Activated CD4-positive, alpha-beta T cell treated with anti-CD3 and anti-CD28 coated beads, Interleukin-10, Interleukin-2, amounts not matched to agents 100 ng/mL and 50 ng/mL, durations not matched to agents 16 hours and 8 hours (primary cell): ENCODE measurements at places on chromosomes 6 and 20.

- DNase-seq, result no peak
These were observed 61.4 kb upstream of the UFL1 start for GRCh38 chr6:96460052-96460700.

DNA sequence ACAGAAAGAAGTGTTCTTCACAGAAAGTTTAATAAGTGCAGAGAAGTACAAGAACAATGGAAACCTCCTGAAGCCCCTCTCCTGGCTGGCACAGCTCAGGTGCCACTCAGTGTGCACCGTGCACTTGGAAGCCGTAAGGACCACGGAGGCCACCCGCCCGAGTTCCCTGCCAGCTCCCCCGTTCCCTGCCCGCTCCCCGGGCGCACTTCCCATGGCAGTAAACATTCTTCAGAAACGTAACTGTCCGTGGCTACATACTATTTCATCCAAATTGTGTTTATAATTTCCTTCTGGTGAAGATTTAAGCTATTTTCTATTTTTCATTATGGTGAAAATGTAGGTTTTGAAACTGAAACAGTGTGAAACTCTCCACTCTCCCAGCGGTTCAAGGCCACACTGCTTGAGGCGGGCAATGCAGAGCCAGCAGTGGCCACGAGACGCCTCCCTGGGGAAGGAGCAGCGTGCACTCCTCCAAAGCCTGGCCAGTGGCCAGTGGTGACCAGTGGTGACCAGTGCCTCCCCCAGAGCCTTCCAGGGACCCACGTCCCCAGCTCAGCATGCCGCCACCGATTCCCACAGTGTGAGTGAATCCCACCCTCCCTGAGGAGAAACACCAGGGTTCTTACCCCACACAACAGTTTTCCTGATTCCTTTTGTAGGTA lies 46.4 kb downstream of the TAF4 start:
- no peak for DNase-seq

GRCh38 chr6:20698675-20699074 lies 164.4 kb downstream of the CDKAL1 start:
- no peak for DNase-seq

DNA sequence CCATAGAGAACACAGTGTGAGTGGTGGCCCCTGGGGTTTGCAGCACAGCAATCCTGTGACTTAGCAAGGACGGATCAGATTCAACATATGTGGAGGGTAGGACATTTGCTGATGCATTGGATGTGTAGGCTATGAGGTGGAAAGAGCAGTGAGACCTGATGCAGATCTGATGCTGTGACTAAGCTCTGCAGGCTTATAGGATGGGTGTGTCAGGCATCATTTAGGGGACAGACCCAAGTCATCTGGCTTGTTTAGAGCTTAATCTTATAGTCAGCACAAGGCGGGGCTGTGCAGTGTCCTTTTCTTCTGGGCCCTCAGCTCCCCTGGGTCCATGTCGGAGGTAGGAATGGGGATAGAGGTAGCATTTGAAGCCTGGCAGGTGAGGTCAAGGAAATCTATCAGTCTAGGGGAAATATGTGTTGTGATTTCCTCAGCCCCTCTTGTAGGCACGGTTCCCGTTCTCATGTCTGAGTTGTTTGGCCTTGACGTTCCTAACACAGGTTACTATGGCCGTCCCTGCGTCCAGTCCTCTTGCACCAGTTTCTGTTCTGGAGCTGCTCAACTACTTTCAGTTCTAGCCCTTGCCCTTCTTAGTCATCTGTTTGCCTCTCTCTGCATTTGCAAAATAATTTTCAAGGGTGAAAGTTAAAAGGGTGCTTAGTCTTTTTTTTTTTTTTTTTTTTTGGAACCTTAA lies 15.6 kb upstream of the MAPRE1 start:
- DNase-seq, result no peak

GRCh38 chr6:105019285-105019684 lies 62.4 kb downstream of the LIN28B start:
- no peak for DNase-seq

DNA sequence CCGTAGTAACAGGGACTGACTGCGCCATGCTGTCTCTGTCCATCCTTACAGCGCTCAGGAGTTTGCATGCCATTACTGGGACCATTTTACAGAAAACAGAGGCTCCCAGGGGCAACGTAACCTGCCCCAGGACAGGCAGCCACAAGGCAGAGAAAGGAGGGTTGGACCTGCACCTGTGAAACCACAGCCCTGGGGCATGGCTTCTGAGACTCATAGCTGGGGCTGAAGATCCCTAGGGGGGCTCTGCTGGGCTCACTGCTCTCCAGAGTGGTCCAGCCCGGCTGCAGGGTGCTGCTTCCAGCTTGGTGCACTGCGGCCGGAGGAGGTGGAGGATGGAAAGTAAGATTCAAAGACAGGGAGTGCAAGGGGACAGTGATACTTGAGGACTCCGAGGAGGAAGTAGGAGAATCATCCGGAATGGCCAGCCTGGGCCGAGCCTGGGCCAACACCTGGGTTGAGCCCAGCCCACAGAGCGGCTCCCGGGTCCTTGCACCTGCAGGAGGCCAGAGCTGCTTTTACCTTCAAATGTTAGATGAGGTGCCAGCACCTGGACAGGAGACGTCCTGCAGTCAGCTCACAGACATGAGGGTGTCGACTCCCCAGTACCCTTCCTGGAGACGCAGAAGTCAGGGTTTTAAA lies 183.2 kb downstream of the CDH4 start:
- no peak for DNase-seq

DNA sequence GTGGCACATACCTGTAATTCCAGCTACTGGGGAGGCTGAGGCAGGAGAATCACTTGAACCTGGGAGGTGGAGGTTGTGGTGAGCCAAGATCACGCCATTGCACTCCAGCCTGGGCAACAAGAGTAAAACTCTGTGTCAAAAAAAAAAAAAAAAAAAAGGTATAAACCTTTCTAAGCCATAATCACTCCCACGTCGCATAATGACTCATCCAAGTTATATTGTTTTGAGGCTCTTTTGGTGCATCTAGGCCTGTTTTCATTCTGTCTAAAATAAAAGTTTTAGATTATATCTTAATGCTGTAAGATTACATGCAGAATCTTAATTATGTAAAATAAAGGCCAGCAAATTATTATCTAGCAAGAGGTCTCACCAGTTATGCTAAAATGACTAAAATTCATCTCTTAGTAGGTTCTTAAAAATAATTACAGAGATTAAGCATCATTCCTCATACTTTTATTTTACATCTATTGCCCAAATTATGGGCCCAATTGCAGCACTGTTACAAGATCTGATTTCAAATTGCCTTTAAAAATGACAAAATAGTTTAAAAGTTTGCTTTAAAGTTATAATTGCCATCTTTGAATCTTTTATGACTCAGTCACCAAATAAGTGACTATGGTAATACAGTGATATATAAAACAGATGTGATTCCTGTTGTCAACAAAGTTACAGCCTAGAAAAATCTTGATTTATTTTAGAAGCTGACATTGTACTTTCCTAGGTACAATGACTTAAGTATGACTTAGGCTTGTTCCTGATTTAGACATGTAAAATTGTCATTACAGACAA lies 10.4 kb upstream of the SUMO4 start:
- no peak for DNase-seq

GRCh38 chr6:148835920-148836441 lies 89.2 kb downstream of the UST start:
- peak; percentile 78 for DNase-seq

GRCh38 chr20:38473367-38473795 lies 738 bp downstream of the RALGAPB start:
- no peak for DNase-seq

DNA sequence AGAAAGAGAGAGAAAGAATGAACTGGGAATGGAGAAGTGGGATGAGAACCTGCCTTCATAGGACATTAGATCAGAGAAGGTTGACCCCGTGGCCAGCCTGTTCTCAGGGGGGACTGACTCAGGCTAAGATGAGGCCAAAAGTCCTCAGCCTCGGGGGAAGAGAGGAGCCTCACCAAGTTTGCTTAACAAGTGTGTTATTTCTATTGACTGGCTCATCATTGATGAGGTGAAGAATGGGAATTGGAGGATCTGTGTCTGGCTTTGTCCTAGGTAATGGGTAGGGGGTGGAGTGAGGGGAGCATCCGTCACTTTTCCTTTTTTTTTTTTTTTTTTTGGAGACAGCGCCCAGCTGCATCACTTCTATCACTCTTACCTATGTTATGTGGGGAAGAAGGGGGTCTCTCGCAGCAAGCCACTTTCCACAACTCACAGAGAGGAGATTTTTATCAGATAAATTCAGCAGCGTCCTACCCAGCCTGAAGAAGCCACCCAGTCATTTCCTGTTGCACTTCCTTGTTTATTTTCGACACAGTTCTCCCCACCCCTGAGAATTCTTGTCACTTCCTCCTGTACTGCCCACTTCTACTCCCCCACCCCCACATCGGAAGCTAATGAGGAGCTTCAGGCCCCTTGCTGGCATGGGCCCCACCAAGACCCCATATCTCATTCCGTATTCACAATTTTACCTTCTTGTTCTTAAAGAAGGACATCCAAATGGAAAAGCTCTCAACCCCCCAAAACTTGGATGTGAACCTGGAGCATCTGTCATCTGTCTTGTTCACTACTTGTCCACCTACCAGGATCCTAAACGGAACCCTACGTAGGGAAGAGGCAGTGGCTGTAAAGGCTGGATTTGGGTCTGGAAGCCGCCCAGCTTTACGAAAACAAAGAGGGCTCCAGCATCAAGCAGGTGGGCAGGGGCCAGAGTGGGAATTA lies 2.8 kb upstream of the RNASET2 start:
- peak; percentile 67 for DNase-seq

DNA sequence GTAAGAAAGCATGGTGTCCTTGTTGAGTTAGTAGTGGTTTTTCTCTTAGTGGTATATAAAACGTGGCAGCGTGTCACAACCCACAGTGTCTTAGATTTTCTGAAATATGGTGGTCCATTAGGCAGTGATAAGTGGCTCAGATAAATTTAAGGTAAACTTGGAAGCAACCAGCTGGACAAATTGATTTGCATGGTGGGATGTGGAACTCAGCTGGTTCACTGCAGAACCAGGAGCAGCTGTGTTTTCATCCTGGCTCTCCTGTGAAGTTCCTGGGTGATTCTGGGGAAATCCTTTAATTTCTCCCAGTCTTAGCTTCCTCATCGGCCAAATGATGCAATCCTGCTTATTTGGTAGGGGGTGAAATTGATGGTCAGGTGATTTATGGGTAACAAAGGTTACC lies 32.9 kb upstream of the EEF1E1 start:
- DNase-seq, result no peak

DNA sequence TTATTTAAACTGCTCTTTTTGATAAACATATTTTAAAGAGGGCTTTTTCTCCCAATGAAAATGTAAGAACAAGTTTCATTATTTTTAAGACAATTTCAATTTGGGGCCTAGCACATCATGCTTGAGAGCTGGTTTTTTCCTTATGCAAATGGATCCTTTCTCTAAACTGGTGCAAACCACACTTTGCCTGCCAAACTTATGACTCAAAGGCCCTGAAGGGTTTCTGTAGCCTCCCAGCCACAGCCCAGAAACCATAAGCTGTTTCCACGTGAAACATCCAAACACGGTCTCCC lies 451 bp upstream of the HSF2 start:
- DNase-seq, result no peak

DNA sequence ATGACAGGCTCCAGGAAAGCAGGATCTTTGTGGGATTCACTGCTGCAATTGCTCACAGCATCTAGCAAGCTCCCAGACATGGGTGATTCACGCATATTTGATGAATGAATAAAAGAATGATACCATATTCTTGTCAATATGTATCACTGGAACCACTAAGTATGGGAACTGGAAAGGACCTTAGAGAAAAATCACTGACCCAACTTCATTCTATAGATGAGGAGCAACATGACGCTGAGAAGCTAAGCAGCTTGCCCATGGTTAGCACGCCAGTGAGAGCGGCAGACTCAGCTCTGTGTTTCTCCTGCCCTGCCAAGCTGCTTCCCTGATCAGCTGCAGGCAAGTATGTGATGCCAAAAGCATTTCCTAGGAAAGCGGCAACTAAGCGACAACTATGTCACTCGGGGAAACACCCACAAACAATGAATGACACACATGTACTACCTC lies 66.8 kb downstream of the PPP1R3G start:
- DNase-seq, result no peak

DNA sequence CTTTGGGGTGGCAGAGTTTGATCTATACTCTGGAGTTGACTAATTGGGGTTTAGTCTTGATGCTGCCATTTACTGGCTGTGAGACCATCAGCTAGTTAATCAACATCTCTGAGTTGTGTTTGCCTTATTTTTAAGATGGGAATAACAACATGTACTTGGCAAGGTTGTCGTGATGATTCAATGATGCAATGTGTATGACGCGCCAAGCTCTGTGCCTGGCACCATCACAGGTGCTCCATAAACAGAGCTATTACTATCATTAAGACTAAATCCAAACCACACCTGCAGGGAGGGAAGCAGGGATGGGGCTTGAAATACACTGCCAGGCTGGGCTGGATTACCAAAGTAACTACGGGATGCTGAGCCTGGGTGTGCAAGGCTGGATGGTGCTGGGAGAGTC lies 60.1 kb upstream of the E2F3 start:
- no peak for DNase-seq

GRCh38 chr6:39083231-39083634 lies 31.8 kb downstream of the SAYSD1 start:
- peak; percentile 10 for DNase-seq

DNA sequence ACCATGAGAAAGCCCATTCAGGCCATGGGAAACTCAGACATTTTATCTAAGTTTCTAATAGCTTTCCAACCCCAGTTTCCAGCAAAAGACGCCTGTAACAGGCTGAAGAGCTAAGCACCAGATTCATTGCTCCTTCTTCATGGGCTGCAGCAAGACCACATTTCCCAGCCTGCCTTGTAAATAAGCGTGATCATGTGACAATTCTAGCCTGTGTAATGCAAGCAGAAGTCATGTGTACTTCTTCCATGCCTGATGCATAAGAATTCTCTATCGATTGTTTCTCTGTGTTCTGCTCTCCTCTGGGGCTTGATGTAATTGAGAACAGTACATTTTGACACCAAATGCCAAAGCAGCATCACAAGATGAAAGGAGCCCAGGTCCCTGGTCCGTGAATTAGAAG lies 6.8 kb downstream of the PCSK2 start:
- DNase-seq, result no peak

- DNase-seq, result no peak
These were observed 21.9 kb downstream of the FAM217A start for GRCh38 chr6:4057036-4057435.

- no peak for DNase-seq
These were observed 4.3 kb upstream of the MCM3 start for GRCh38 chr6:52288841-52289240.

GRCh38 chr6:157235600-157236039 lies 87.7 kb downstream of the TMEM242 start:
- peak; percentile 41 for DNase-seq

GRCh38 chr6:13558718-13559117 lies 15.7 kb upstream of the SIRT5 start:
- no peak for DNase-seq

- DNase-seq, result no peak
These were observed 700 bp upstream of the MCUR1 start for GRCh38 chr6:13814938-13815575.

DNA sequence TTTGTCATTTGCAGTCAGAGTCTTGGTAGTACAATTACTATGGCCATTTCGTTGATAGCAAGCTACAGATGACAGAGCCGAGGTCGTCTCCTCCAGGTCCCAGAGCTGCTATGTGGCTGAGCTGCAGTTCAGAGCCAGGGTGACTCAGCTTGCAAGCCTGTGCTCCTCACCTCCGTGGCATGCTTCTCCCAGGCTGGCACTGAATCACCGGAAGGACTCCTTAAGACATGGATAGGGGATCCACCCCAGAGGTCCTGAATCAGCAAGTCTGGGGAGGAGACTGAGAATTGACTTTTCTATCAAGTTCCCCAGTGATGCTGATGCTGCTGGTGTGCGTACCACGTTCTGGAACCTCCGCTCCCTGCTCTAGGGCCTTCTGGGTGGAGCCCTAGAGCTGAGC lies 291.2 kb downstream of the CDH26 start:
- no peak for DNase-seq

GRCh38 chr20:15643713-15644112 lies 929.5 kb downstream of the KIF16B start:
- no peak for DNase-seq
